ENCODE measurements at places on chromosomes 16 and 17.

DNA sequence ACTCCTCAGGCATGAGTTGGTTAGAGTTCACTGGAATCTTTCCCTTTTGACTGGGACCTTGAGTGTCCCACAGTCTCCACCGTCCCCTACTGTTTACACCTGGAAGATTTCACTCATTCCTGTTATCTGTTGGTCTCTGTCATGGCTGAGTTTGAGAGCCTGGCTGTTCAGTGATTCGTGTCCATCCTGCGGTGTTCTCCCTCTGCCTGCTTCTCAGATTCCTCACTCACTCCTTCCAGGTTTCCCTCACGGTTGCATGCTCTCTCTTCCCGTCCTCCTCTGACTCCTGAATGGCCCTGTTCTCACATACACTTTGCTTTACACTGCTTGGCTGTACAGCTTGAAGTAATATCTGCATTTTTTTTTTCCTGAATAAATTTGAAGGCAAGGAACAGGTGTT lies 24.5 kb downstream of the OR1D5 start:
- no peak for DNase-seq

DNA sequence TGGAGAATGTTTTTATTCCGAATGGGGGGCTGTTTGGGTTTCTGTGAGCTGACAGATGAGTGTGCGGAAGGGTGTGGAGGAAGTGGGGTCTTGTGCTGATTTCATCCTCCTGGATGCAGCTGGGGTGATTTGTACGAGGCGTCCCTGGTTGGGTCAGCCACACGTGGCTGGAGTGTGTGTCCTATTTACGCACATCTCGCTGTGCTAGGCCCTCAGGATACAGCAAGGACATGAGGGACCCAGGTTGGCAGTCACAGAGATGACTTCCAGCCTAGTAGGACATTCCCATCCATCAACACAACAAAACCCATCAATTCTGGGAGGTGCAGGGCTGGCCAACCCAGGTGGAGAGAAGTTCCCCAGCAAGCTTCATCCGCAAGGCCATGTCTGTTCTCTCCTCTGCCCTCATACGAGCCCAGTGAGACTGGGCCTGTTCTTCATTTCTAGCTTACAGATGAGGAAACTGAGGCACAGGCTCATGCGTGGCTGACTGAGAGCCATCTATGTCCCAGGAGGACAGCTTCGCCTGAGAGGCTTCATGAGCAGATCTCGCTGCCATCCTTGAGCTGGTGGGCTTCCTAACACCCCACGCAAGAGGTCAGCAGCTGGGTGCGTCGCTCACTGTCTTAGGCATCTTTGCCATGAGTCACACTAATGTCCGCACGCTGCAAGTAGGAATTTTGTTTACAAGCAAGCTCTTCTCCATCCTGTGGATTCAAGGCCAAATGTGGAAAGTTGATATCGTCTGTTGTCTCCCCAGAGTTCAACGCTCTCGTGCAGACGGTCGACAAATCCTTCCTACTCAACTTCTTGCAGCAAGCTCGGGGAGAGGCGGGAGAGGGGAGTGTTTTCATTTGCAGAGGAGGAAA lies 24.4 kb downstream of the IRF8 start:
- no peak for DNase-seq

GRCh38 chr16:49542391-49542891 lies 168.8 kb downstream of the C16orf78 start:
- no peak for DNase-seq

DNA sequence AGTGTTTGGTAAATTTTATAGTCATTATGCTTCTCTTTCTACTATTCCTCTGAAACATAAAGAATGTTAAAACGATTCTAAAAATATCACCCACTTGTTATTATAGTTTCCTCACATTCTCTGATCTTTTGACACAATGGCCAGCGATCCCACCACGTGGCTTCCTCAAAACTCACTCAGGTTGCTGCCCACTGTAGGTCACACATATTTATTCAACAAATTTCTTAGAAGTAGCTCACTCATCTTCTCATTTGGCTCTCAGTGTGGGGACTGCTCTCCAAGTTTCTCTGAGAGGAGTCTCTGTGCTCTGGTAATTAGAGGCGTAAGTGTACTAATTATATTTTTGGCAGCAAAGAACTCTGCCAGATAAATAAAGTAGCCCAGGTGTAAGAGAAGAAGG lies 465.4 kb downstream of the CDH11 start:
- DNase-seq = no peak

DNA sequence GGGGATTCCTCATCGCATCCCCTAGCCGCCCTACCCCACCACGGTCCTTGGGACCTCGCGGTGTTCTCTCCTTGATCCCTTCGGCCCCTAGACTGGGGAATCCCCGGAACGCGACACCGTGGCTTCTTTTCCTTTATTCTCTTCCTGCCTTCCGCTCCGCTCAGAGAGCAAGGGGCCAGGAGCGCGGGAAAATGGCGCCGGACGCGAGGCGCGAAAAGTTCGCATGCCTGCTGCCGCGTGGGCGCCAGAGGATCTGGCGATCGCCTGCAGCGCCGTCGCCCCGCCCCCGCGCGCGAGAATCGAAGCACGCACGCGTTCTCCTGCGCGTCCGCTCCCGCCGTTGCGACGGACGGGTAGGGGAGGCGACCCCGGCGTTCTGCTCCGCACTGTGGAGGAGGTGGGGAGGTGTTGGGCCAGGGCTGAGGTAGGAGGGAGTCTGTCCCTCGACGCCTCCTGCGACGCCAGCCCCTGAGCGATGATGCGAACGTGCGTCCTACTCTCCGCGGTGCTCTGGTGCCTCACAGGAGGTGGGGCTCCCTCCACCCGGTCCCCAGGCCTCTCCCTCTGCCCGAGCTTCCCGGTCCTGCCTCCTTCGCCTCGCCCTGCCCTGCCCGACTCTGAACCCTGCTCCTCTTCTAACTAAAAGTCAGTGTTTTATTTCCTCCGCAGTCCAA lies at the start of gene ZPBP2:
ZPBP2 (plus strand) TSS at position 323 of the 674 bp plus-strand sequence; CDS start at position 476, 153 bp downstream.
- DNase-seq = no peak

DNA sequence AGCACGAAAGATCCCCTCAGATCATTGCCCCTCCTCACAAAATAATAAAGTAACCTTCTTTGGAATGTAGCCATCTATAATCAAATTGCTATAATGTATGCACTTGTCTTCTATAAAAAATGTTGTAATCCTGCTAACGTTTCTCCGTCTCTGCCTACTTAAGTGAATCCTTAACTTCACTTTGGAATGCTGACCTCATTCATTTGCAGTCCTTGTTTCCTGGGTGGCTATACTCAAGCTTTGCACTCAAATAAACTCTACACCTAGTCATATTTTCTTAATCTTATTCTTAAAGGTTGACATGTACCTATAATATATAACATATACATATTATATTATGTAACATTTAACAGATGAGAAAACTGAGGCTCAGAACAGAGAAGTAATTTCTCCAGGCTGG lies 22.7 kb downstream of the CHD9NB start:
- DNase-seq = no peak

DNA sequence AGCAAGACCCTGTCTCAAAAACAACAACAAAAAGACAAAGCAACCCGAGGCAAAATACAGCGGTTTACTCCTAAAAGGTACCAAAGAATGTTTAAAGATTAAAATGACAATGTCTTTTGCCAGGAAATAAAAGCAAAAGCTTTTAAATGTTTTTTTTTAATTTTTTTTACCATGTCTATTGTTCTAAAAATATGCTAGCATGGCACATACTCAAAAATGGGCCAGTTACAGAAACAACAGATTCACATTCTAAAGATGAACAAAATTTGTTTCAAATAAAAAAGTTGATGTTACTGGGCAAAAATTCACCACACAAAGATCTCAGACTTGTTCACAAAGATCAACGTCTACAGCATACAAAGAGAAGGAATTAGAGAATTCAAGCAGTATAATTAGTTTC lies 41.1 kb downstream of the CACNG1 start:
- DNase-seq = no peak

DNA sequence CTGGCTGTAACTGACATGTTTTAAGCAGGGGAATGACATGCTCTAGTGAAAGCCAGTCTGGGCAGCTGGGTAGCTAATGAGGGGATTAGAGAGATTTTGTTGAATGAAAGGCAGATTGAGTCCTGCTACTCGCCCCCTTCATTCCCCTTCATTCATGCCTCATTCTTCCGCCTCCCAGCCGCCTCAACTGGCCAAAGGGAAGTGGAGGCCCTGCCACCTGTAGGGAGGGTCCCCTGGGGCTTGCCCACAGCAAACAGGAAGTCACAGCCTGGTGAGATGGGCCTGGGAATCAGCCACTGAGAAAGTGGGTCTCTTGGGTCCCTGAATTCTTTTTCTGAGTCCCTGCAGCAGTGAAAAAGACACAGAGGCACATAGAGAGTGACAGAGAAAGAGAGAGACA lies 1.1 kb upstream of the CD19 start:
- no peak for DNase-seq

DNA sequence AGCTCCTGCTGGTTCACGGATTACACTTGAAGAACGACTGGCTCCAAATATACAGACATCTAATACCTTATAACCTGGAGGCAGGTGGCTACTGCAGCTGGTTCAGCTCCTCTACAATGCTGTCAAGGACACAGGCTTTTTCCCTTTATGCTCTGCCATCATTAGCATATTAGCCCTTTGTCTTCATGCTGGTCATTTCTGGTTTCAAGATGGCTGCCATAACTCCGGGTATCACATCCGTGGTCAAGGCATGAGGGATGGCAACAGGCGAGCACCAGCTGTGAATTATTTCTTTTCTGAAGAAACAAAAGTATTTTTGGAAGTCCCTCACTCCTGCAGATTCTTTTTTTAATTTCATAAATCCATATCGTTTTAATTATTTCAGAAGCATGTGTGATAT lies 124.3 kb upstream of the MED13 start:
- no peak for DNase-seq

DNA sequence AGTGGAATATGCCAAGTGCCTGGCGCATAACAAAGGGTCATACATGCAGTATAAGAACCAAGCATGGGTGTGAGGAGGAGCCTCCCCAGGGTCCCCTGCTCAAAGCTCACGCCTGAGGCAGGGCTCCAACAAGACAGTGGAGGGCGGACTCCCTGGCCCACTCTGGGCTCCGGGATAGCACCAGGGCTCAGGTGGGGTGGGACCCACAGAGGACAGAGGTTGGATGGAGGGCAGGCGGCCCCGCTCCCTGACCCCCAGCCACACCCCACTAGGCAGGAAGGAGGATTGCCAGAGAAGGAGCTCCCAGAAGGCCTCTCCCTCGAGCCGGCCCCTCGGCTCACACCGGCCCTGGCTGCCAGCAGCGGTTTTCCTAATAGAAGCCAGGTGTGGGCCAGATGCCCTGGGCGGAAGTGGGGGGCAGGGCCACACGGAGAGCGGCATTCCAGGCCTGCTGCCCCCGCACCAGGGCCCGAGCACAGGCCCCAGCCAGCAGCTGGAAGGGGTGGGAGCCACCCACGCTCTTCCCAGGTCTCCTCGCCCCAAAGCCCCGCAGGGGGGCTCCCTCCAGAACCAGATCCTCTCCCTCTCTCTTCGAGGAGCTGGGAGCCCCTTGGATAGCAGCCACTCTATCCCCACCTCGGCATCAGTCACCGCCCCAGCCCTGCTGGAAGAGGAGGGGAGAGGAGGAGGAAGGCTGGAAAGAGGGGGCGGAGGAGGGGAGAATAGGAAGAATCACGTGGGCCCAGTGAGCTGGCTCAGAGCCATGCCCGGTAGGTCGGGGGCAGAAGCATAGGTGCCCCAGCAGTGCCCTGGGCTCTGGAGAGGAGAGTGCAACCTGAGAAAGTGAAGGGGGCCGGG lies 21.0 kb downstream of the VASN start:
- no peak for DNase-seq

GRCh38 chr17:75650874-75651273 lies 16.1 kb downstream of the RECQL5 start:
- DNase-seq = no peak

GRCh38 chr16:57725976-57726375 lies 9.6 kb upstream of the KATNB1 start:
- no peak for DNase-seq

GRCh38 chr16:52114379-52114778 lies 432.6 kb downstream of the TOX3 start:
- DNase-seq = no peak

- DNase-seq = peak; percentile 29
Observed at GRCh38 chr16:81493755-81494433, 49.3 kb downstream of the CMIP start.

GRCh38 chr17:73099511-73099910 lies 7.0 kb upstream of the SLC39A11 start:
- DNase-seq = no peak

- no peak for DNase-seq
Observed at GRCh38 chr17:39922006-39922405, 3.6 kb upstream of the GSDMB start.

GRCh38 chr17:76233588-76234353 lies 6.5 kb downstream of the RNF157 start:
- DNase-seq = no peak
